ENCODE measurements at places on chromosomes 7 and 10. TPM values are rescaled to one million over a fixed set of nuclear protein-coding genes. Genes with fewer than 3 reads are reported as not detected.

BZW2 gene
- total RNA-seq, result 136 TPM

ASAH2 gene
- total RNA-seq, result 0.17 TPM

C10orf105 gene
- not detected for total RNA-seq

STAG3 gene
- total RNA-seq, result 1.6 TPM

CALHM3 gene
- not detected for total RNA-seq

KEL gene
- total RNA-seq, result not detected

ABCB8 gene
- total RNA-seq, result 37.2 TPM

PDGFA gene
- total RNA-seq, result 2.5 TPM

ANKRD1 gene
- 2.6 TPM for total RNA-seq

SYT15B gene
- not detected for total RNA-seq

NPC1L1 gene
- total RNA-seq, result 0.17 TPM

AMZ1 gene
- total RNA-seq, result 1.3 TPM

MYH16 gene
- not detected for total RNA-seq

RNLS gene
- 32.7 TPM for total RNA-seq

ZNF786 gene
- 7.1 TPM for total RNA-seq

BET1 gene
- 29.4 TPM for total RNA-seq

CRTAC1 gene
- not detected for total RNA-seq

WNT8B gene
- not detected for total RNA-seq

CRHR2 gene
- not detected for total RNA-seq

Measured in smooth muscle cell of trachea (primary cell).